Breast epithelium (tissue), 4 donors: ENCODE measurements at places on chromosomes 2 and 18.

DNA sequence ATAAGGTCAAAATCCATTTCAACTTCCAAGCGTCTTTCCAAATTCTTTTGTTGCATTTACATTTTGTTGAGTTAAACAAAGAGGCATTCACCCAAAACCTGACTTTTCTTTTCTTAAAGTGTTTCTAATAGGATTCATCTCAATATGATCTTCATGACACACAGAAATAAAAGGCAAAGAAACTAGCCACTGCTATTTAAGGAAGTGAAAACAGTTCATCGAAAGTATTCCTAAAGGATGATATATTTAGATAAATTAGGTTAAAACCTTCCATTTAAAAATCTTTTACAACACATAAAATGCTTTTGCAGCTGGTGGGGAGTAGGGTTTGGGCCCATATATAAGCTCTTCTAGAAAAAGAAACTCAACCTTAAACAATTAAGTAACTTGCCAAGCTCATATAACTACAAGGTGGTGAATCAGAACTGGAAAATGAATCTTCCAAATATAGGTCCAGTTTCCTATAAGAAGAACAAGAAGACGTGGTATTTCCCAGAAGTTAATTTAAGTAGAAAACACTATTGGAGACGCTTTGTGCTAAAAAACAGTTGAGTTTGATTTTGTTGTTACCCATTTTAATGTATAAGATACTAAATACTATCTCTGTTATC lies 336.0 kb upstream of the HNRNPA3 start:
- H3K4me1 ChIP-seq, result no peaks in the 10 kb centered on the region
- no peak for DNase-seq
- H3K27me3 ChIP-seq, result no peaks in the 10 kb centered on the region
- H3K27ac ChIP-seq, result no peak overlapping the region
- H3K36me3 ChIP-seq, result no peaks in the 10 kb centered on the region

GRCh38 chr2:80292474-80292873 lies 12.1 kb downstream of the LRRTM1 start:
- no peaks in the 10 kb centered on the region for H3K4me1 ChIP-seq
- H3K36me3 ChIP-seq, result no peaks in the 10 kb centered on the region
- H3K4me3 ChIP-seq, result no peak overlapping the region
- H3K27me3 ChIP-seq, result no peaks in the 10 kb centered on the region
- no peak for DNase-seq

GRCh38 chr2:222984908-222985307 lies 67.1 kb upstream of the KCNE4 start:
- no peak for DNase-seq
- H3K4me1 ChIP-seq, result no peaks in the 10 kb centered on the region
- H3K27me3 ChIP-seq, result no peaks in the 10 kb centered on the region
- no peak overlapping the region for H3K4me3 ChIP-seq
- no peaks in the 10 kb centered on the region for H3K36me3 ChIP-seq
- H3K27ac ChIP-seq, result no peak overlapping the region

DNA sequence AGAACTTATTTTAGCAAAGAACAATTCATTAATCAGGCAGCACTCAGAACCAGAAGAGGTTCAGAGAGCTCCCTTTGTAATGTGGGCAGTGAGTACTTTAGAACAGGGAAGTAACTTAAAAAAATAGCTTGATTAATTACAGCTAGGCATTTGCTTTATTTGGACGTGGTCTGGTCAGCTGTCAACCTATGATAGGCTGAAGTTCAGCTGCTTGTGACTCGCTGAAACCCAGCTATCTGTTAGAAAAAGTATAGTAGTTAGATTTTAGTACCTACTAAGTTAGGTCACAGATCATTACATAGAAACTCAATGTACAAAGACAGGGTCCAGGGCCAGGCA lies 40.0 kb downstream of the PKDCC start:
- no peak overlapping the region for H3K27ac ChIP-seq
- no peaks in the 10 kb centered on the region for H3K4me1 ChIP-seq
- no peaks in the 10 kb centered on the region for H3K36me3 ChIP-seq
- no peak for DNase-seq

- H3K4me1 ChIP-seq, result no peaks in the 10 kb centered on the region
These were observed 247.7 kb downstream of the GLI2 start for GRCh38 chr2:120983344-120983743.

DNA sequence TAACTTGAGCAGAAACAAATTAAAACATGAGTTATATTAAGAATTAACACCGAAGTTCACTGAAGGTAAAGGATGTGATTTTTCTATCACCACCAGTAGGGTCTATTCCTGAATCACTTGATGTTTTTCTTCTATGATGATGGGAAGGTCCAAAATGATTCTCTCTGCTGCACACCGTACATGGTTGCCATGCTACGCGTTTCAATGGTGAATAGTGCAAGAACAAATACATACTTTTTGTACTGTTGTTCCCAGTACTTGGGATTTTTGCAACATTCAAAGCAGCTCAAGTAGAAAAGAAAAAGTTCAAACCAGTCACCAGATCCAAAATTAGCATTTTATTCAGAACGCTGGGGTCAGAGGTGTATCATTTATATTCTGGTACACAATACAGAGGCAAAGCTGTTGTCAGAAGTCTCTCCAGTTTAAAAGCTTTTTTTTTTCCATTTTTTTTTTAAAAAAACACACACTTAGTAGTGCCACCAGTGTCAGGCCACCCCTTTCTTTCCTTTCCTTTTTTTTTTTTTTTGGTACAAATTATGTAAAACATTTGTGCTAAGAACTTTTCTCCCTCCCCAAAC lies 226.2 kb downstream of the CDH2 start:
- H3K4me1 ChIP-seq, result no peaks in the 10 kb centered on the region
- H3K36me3 ChIP-seq, result no peaks in the 10 kb centered on the region
- no peaks in the 10 kb centered on the region for H3K27me3 ChIP-seq
- no peak overlapping the region for H3K27ac ChIP-seq
- no peak overlapping the region for H3K4me3 ChIP-seq

DNA sequence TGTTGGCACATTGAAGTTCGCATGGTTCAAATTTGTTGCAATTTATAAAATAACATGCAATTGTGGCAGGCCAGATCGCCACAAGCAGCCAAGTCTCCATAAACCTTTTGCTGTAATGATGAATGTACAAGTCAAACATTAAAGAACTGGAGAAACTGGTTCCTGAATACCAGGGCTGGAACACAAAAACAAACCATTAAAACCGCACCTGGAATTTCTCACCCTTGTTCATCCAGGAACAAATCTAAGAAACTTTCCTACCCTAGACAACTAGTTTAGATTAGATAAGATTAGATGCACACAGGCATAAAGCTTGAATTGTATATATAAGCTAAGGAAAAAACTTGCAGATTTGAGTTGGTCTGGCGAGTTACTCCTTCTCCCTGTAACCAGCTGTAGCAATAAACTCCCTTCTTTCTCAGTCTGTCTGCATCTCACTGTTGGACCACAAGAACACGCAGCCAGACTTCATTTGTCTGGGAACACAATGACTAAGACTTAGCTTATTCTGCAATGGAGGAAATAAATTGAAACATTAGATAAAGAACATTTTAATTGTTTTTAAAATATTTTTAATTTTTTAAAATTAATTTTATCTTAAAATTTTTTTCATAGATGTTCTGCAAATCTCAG lies 1835.5 kb upstream of the LRRTM1 start:
- no peaks in the 10 kb centered on the region for H3K4me1 ChIP-seq
- no peaks in the 10 kb centered on the region for H3K27me3 ChIP-seq
- H3K36me3 ChIP-seq, result no peaks in the 10 kb centered on the region
- no peak for DNase-seq
- no peak overlapping the region for H3K27ac ChIP-seq
- no peak overlapping the region for H3K4me3 ChIP-seq

GRCh38 chr2:189613077-189613636 lies 32.6 kb upstream of the SLC40A1 start:
- H3K27ac ChIP-seq, result no peak overlapping the region
- H3K4me3 ChIP-seq, result peak overlapping the region; percentile 13
- H3K36me3 ChIP-seq, result no peaks in the 10 kb centered on the region
- no peaks in the 10 kb centered on the region for H3K27me3 ChIP-seq
- no peaks in the 10 kb centered on the region for H3K4me1 ChIP-seq

- no peaks in the 10 kb centered on the region for H3K36me3 ChIP-seq
- H3K4me3 ChIP-seq, result no peak overlapping the region
These were observed 10.2 kb upstream of the THNSL2 start for GRCh38 chr2:88159955-88160415.

DNA sequence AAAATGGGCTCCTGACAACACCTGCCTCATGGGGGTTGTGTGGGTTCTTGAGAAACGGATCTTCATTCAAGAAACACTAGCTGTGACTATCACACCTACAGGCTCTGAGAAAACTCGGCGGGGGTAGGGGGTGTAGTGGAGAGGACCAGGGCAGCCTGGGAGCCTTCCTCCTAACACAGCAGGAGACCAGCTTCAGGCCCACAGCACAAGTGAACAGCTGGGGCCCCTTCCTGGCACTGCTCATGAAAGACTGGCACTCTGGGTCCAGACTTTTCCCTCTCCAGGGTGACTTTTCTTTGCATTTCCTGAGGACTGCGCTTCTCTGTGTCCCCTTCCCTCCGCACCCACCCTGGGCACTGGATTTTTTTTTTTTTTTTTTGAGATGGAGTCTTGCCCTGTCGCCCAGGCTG lies 7.2 kb upstream of the SEMA4C start:
- no peaks in the 10 kb centered on the region for H3K27me3 ChIP-seq
- no peak overlapping the region for H3K4me3 ChIP-seq
- H3K27ac ChIP-seq, result no peak overlapping the region
- no peak for DNase-seq

DNA sequence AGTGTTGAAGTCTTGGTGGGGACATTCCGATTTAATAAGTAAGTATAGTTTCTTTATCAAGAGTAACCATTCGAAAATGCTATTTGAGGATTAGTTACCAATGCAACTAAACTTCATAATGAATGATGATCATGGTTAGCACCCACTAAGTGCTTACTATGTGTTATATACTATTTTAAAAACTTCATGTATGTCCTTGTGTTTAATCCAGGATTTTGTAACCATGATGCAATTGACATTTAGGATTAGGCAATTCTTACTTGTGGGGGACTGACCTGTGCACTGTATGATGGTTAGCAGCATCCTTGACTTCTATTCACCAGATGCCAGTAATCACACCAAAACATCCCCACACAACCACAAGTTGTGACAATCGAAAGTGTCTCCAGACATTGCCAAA lies 859.9 kb upstream of the FSHR start:
- no peak for DNase-seq
- no peaks in the 10 kb centered on the region for H3K36me3 ChIP-seq
- H3K27me3 ChIP-seq, result no peaks in the 10 kb centered on the region
- no peaks in the 10 kb centered on the region for H3K4me1 ChIP-seq
- H3K27ac ChIP-seq, result no peak overlapping the region

DNA sequence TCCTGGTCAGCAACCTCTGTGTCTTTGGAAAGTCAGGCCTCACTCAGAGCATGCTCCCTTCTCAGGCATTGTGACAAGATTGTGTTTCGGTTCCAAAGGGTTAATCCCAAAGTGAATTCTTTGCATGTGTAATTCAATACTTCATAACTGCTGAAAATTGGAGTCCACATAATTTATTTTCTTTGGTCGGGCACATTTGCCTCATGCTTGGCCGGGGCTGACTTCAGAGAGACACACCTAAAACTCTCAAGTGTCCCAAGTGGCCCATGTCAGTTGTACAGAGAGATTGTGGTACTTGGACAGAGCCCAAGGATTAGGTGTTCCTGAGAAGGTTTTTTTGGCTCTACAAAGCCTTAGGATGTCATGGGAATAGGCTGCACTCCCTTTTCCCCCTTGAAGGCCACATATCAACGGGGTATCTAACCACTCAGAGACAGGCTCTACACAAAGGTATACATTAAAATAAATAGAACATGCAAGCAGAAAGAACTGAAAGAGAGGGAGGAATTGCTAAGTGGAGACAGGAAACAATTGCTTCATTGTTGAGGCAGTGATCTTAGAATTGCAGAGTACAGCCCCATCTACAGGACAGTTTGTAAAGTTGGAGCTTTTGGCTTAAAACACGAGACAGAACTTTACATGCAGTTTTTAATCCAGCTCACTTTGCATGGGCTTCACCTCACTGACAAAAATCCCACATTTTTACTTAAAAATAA lies 1232.3 kb upstream of the ZEB2 start:
- no peak overlapping the region for H3K27ac ChIP-seq
- DNase-seq, result no peak
- no peaks in the 10 kb centered on the region for H3K27me3 ChIP-seq
- no peak overlapping the region for H3K4me3 ChIP-seq

DNA sequence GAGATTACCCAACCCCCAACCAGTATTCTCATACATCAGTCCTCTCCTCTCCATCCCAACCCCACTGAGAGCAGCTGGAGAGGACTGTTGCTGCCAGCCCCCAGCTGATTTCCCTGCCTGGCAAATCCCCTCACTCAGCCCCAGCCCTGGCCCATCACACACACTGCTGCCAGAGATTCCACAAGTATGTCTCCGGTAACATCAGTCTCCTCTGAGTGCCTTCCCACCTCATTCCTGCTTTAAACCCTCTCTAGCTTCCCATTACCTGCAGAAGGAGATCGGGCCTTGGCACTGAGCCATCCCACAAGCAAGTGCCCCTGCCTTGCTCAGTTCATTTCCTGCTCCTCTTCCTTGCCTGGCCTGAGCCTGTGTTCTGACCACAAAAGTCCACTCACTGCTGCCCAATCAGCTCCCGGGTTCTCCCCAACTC lies 50.6 kb upstream of the ZFP36L2 start:
- DNase-seq, result peak; percentile 64
- H3K27me3 ChIP-seq, result no peaks in the 10 kb centered on the region
- no peak overlapping the region for H3K4me3 ChIP-seq
- peak overlapping the region; percentile 85 for H3K27ac ChIP-seq
- no peaks in the 10 kb centered on the region for H3K4me1 ChIP-seq
- no peaks in the 10 kb centered on the region for H3K36me3 ChIP-seq

GRCh38 chr2:105712981-105713596 lies 31.6 kb upstream of the NCK2 start:
- no peak overlapping the region for H3K4me3 ChIP-seq
- no peak overlapping the region for H3K27ac ChIP-seq
- no peak for DNase-seq
- no peaks in the 10 kb centered on the region for H3K27me3 ChIP-seq
- H3K36me3 ChIP-seq, result no peaks in the 10 kb centered on the region

DNA sequence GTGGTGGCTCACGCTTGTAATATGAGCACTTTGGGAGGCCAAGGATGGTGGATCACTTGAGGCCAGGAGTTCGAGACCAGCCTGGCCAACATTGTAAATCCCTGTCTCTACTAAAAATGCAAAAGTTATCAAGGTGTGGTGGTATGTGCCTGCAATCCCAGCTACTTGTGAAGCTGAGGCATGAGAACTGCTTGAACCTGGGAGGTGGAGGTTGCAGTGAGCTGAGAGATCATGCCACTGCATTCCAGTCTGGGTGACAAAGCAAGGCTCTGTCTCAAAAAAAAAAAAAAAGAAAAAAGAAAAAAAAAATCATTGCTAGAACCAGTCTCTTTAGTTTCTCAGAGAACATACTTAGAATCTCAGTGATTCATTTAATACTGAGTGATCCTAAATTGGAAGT lies 217.1 kb downstream of the DYM start:
- no peak overlapping the region for H3K4me3 ChIP-seq
- H3K27me3 ChIP-seq, result no peaks in the 10 kb centered on the region
- H3K36me3 ChIP-seq, result no peaks in the 10 kb centered on the region
- DNase-seq, result no peak
- no peak overlapping the region for H3K27ac ChIP-seq
